ENCODE measurements at places on chromosomes 7 and 10.

- DNase-seq, result no peak
Measured at GRCh38 chr10:125038637-125039036, 96.7 kb downstream of the ZRANB1 start.

DNA sequence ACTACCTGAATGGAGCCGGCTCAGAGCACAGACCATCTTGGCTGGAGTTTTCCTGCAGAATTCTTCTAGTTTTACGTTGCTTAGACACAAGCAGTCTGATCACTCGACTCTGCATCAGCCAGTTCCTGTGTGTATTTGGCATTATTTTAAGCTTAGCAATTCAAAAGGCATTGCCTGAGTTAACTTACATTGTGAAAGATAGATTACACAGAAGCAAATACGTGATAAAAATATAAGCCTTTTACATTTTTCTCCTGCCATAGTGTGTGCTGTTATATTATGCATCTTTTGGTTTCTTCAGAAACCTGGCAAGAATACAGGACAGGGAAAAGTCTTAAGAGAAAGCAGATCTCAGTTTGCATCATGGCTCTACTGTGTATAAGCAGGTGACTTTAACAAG lies 98.1 kb downstream of the LRRC4 start:
- DNase-seq, result no peak

- DNase-seq, result no peak
Measured at GRCh38 chr10:70634011-70634410, 31.5 kb upstream of the PRF1 start.

DNA sequence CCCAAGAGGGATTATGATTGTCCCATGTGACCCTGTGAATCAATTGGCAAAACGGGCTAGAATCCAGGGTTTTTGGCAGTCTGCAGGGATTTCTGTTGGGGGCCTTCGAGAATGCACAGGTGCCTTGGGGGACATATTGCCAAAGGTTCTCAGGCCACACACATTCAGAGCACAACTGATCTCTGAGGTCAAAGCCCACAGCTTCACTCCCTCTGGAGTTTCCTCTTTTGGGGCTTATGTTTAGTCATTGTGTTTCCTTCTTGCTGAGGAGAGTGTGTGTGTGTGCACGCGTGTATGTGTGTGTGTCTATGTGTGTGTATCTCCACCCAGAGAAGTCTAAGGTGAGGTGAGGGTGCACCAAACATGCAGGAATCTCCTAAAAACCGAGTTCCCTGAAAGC lies 8.8 kb downstream of the PPIF start:
- DNase-seq, result no peak

GRCh38 chr7:53418834-53419482 lies 383.5 kb downstream of the POM121L12 start:
- no peak for DNase-seq

DNA sequence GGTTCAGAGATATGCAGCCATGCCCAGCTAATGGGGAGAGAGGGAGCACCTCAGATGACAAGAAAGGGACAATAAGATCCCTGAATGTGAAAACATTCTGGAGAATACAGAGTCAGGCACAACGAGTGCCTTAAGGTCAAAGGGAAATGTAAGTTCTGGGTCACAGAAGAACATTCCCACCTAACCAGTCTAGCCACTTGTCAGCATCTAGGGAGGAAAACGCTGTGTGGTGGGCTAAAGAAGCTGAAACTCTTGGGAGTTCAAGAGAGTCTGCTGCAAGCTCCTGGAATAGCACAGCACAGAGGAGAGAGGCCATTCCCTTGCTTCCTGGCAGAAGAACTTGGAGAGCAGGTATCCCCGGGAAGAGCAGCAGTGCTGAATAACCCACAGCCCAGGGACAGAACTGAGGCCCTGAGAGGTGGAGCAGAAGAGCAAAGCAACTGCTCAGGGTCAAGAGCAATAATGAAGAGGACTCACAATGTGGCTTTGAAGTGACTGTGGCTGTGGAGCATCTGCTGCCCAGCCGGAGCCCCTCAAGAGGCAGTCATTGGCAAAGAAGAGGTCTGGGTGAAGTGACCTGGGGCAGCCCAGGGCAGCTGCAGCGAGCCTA lies 182.3 kb downstream of the NPSR1 start:
- DNase-seq, result no peak

DNA sequence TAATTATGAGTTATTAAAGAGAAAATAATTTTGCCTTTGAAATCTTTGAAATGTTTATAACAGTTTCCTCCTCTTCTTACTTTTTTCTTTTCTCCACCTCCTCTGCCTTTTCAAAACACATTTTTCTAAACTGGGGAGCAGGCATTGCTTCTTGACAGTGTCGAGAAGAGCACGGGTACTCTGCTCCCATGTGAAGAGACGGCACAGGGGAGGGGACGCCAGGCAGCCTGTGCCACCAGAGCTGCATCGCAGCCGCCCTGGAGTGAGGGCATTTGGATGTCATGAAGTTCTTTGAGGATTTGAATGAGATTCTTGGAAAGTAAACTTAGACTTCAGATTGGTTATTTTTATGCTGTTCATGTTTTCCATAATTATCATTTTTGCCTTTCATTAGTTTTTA lies 149.7 kb downstream of the ACTR3B start:
- DNase-seq, result no peak

DNA sequence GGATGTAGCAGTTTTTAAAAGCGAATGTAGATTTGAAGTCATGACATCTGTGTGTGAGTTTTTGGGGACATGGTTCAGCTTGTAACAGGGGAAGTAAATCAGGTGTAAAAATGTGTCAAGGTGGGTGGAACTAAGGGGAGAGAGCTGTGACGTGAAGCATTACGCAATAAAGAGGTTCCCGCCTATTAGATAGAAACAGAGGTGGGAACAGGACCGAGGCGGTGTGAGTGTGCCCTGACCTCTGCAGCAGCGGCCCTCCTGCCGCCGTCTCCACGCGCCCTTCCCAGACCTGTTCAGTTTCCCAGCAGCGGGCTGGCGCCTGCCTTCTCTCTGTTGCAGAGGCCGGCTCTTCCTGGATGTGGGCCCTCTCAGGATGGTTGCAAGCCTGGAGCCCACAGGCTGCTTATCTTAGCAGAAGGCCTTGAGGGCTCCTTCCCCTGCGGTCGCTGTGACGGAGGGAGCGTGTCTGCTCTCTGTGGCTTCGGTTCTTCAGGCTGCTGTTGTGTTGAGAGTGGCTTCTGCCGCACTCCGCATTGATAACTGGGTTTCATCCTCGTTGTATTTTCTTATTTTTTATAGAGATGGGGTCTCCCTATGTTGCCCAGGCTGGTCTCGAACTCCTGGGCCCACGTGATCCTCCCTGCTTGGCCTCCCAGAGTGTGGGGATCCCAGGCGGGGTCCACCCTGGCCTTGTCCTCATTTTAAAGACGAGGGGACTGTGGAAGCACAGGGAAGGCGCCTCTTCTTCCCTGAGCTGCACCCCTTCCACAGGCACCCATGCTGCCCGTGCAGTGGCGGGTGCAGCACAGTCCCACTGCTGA lies 65.0 kb downstream of the DNAJB6 start:
- no peak for DNase-seq

GRCh38 chr10:11793762-11794479 lies 29.2 kb upstream of the PROSER2 start:
- DNase-seq, result no peak

- DNase-seq, result no peak
Measured at GRCh38 chr10:31384589-31384949, 65.6 kb downstream of the ZEB1 start.

DNA sequence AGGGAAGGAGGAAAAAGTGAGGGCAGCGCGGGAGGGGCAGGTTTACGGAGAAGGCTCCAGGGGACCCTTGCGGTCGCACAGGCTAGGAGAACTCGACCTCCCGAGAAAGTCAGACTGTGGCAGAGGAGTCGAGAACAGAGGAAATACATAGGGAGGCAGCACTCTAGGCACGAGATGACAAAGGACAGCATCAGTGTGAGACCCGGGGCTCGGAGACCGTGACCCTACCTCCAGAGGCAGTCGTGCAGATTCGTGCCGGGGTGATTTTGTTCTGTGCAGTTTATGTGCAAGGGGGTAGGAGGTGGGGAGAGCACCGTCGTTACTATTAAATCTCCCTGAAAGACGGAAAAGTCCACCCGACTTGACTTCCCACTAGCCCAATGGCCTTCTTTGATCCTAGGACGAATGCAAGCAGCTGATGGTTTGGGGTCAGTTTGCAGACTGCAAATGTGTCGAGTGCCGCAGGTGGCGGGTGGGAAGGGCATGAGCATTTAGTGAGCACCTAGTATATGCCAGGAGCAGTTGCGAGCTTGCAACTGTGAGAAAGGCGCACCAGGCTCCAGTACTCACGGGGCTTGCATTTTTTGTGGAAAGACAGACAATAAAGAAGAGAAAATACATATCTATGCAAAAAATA lies 674 bp upstream of the OSBPL3 start:
- peak; percentile 59 for DNase-seq

DNA sequence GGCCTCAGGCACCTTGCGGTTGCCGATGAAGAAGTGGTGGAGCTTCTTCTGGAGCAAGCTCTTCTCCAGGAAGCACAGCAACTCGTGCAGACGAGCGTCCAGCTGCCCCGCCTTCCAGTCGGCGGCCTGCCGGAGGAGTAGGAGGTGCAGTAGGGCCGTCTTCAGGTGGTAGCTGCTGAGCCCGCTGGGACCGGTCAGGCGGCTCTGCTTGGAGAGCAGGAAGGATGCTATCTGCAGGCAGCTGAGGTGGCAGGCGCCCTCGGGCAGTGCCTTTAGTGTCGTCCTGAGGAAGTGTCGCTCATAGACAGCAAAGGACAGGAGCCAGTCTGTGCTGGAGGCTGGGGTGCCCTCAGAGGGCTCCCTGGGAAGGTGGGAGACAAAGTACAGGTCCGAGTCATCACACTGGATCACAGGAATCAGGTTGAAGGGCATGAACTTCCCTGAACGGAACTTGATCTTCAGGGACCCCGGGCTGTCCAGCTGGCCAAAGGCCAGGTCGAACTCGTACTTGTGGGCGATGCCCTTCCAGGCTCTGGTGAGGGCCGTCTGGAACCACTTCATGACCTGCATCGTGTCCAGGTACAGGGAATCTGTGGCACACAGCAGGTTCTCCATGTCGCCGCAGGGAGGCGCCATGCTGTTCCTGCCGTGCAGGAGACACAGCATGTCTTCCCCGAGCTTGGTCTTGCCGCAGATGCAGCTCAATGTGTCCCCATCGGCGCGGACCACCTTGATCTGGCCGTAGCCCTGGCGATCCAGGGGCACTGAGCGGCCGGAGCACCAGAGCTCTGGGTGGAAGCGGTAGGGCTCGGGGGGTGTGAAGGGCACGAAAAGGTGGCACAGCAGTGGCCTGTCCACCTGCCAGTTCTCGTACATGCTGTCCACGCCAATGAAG lies 23.4 kb downstream of the ITPRIP start:
- DNase-seq, result no peak
